ENCODE measurements at places on chromosomes 13 and 19.

- peak; percentile 37 for DNase-seq
Measured at GRCh38 chr19:18832306-18833140, 764 bp downstream of the UPF1 start.

DNA sequence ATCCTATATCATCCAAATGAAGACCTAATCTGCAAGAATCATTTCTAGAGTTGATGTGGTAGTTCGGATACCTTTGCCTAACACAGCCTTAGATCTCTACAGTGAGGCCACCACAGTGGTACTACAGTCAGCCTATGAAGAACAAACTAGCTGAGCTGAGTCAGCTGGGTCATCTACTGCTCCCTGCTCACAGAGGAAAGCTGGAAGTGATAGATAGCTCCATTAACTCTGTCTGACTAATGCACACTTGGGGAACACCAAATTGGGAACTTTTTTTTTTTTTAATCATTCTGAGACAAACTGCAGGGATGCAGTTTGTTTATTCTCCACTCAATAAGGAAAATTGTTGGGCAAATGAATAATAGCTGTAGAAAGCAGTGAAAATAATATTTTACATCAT, 1160.6 kb downstream of the PCDH9 start:
- DNase-seq = no peak

DNA sequence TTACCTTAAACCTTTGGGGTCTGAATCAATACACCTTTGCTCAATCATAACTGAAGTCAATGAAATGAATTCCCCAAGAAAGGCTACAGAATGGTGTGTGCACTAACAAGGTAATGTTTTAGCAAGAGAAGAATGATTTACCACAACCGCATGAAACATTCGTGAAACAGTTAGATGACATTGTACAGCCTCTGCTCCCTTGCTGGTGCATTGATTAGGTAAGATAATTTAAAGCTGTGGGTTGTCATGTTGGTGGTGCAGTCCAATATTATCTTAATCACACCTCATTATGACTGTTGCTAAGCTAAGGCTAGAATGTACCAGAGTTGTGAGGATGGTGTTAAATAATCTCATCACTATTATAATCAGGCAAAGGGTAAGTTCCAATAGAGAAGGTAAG, 1673.2 kb upstream of the PRR20A start:
- DNase-seq = no peak

- no peak for DNase-seq
Measured at GRCh38 chr13:98285852-98286594, 109.0 kb upstream of the RNF113B start.

- no peak for DNase-seq
Measured at GRCh38 chr13:22893204-22893603, 287.6 kb upstream of the SGCG start.

DNA sequence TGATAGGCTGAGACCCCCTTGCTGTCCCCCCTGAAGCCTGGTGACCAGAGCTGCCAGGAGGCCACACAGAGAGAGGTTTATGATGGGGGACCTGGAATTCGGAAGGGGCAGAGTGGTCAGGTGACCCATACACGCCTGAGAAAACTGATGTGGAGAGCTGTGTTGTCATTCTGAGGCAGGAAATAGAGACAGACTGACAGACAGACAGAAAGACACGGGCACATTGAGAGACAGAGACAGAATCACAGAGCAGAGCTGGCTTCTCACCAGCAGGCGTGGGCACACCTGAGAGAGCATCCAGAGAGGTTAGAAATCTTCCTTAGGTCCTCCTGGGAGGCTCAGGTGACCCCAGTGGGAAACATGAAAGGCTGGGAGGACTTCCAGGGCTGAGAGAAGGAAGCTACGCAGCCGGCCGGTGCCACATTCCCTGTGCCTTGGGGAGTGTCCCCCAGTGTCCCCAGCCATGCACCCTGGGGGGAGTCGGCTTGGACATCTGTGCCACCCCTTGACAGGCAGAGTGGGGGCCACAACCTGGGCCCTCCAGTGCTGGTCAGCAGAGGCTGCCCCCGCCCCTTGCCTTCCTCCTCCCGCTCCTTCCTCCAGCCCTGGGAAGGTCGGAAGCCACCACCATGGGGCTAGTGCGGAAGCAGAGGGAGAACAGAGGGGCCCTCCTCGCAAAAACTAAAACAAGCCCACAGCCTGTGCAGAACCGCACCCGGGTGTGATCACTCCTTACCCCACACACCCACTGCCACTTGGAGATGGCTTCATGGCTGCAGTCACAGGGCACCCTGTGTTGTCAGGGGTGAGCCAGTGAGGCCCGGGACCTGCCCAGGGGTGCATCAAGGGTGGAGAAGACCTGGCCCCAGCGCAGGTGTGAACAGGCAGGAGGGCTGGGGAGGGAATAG, 2.2 kb downstream of the FFAR1 start:
- DNase-seq = peak; percentile 19

- no peak for DNase-seq
Measured at GRCh38 chr13:85853901-85854663, 54.9 kb upstream of the SLITRK6 start.

DNA sequence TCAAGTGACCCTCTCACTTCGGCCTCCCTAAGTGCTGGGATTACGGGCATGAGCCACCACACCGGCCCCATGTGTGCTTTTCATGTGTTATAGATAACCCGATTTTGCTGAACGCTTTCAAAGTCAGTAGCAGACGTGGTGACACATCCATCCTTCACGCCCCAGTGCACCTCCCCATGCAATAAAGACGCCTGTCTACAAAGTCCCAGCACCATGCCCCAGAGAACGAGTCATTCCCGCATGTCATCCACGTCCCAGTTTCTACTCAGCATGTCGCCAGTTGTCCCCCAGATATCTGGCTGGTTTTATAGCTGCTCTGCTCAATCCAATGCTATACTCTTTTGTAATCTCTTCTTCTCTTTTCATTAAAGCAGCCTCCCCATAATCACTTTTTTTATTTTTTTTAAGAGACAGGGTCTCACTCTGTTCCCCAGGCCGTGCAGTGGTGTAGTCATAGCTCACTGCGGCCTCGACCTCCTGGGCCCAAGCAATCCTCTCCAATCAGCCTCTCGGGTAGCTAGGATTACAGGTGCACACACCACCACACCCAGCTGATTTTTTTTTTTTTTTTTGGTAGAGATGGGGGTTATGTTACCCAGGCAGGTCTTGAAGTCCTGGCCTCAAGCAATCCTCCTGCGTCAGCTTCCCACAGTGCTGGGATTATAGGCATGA, 42.5 kb downstream of the DNM2 start:
- DNase-seq = peak; percentile 90

DNA sequence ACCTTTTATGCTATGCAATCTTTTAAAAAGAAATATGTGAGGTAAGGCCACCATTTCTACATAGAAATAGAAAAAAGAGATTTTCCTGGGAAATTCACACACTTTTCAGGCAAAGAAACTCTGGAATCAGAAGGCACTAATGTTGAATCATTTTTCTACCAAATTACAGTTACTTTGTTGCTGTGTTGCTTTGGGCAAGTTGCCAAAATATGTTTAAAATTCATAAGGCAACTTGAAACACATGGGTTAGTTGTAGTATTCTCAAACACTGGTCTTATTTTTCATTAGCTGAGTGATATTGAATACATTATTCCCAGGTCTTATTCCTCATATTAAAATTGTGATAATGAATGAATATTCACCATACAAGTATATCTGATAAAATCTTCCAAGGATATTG, 195.0 kb upstream of the SLITRK1 start:
- no peak for DNase-seq

GRCh38 chr13:110042253-110042950, 256.0 kb upstream of the IRS2 start:
- no peak for DNase-seq

GRCh38 chr19:4922530-4923275, 13.4 kb downstream of the UHRF1 start:
- no peak for DNase-seq

DNA sequence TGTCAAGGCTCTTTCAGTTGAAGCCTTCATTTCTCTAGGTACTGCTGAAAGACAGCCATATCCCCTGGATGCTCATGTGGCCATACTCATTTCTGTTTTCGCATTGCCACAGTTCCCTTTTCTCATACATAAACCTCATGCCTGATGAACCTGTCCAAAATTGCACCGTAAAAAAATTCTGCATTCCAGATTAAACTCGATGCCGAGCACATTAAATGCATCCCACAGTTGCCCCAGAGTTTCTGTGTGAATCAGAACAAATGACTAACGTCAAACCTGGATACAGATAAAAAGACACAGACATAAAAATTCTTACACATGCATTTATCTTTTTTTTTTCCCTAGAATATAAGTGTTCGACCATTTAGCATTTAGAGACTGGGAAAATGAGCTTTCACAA, 288.2 kb downstream of the COG6 start:
- DNase-seq = no peak

DNA sequence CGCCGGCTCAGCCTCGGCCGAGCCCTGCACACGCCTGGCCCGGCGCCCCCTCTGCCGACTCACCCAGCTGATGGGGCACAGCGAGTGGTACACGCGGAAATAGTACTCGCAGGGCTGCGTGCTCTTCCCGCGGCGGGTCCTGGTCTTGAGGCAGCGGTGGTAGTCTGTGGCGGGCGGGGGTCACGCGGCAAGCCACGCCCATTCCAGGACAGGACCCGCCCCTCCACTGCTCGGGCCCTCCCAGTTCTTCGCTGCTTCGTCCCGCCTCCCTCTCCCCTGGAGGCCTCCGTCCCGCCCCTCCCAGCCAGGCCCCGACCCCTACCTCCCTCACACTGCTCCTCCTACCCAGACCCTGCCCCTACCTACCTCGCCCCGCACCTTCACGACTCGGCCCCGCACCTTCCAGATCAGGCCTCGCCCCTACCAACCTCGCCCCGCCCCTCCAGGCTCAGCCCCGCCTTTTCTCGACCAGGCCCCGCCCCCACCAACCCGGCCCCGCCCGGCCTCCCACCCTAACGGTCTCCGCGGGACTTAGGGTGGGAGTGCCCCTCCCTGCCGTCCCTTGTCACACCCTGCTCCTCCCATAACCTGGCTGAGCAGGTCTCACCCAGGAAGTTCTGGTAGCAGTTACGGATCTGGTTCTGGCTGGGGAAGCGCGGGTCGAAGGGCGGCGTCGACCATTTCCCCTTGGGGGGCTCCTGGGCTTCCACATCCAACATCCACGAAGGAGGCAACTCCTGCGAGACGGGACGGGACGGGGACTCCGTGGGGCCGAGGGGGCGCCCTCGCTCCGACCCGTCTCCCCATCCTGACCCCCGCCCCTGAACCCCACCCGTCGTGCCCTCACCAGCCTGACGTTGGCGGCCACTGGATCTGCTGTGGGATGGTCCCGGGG, 469 bp downstream of the COX6B2 start:
- peak; percentile 73 for DNase-seq

DNA sequence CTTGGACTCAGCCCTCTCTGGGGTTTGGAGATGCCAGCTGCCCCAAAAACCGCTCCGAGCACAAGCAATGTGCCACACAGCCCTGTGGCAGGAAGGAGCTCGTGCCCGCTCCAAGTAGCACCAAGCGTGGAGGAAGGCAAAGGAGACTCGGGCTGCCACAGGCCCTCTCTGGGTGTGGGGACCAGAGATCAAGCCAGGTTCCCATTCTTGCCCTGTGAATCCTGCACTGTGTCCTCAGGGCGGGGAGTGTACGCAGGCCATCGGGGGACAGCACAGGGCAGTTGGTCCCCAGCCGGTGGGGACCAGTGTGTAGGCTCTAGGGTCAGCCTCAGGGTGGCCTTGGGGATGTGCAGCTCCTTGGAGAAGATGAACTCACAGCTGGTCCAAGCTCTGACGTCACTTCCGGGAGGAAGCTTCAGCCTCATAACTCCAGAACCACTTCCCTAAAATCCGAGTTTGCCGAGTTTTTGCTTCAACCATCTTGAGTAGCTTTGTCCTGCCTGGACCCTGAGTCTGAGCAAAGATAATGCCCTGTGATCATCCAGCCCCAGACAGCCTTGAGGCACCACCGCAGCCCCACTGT, 9.3 kb upstream of the CPAMD8 start:
- no peak for DNase-seq

DNA sequence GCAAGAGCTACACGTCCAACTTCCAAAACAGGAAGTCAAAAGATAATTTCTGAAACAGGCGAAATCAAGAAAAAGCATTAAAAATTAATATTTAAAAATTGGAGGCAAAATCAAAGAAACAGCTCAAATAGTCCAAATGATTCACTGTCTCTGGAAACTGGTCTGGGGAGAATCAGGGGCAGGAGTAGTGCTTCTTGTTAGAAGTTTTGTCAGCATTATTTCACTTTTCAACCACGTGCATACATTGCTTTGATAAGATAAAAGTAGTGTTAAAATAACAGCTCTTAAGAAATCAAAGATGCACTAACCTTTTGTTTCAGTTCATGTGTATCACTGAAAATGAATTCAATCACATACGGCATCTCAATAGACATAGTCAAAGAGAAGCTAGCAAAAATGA, 53.8 kb downstream of the PARP4 start:
- no peak for DNase-seq

DNA sequence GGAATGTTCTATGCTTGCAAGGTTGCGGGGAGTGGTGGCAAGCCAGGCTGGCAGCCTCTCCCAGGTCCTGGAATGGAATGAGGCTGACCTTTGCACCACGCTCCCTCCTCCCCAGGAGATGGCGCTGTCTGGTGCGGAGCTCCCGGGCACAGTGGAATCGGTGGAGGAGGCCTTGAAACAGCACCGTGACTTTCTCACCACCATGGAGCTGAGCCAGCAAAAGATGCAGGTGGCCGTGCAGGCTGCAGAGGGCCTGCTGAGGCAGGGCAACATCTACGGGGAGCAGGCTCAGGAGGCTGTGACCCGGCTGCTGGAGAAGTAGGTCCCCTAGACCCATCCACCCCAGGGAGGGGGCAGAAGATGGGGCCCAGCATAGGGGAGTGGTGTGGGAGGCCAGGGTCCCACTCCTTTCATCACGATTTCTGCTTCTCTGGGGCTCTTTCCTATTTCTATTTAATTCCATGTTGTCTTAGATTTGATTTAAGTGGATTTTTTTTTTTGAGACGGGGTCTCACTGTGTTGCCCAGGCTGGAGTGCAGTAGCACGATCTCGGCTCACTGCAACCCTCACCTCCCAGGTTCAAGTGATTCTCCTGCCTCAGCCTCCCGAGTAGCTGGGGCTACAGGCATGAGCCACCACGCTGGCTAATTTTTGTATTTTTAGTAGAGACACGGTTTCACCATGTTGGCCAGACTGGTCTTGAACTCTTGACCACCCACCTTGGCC, 53.2 kb upstream of the SHKBP1 start:
- DNase-seq = peak; percentile 84

Data from Caki2 (cell line).